HCT116 (cell line): ENCODE measurements at places on chromosomes 6 and 20.

DNA sequence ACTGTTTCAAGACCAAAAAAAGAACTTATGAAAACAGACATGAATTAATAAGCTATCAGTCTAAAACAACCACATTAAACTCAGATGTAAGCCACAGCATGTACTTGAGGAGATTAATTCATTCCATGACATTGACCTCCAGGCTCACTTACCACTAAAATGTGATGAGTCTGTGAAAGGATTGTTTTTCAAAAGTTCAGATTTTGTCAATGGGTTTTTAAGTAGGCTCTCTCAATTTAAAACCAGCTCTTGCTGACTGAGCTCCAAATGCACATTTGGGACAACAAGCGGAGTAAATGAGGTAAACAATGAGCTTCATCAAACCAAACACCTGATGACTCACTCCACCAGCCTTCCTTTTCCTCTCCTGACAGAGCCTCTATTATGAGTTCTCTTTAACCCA lies 197.0 kb downstream of the SIM1 start:
- no peak for DNase-seq

- no peak for DNase-seq
Observed at GRCh38 chr20:48585061-48585870, 242.5 kb downstream of the PREX1 start.

- DNase-seq: no peak
Observed at GRCh38 chr6:24931296-24931695, 4.5 kb downstream of the RIPOR2 start.

DNA sequence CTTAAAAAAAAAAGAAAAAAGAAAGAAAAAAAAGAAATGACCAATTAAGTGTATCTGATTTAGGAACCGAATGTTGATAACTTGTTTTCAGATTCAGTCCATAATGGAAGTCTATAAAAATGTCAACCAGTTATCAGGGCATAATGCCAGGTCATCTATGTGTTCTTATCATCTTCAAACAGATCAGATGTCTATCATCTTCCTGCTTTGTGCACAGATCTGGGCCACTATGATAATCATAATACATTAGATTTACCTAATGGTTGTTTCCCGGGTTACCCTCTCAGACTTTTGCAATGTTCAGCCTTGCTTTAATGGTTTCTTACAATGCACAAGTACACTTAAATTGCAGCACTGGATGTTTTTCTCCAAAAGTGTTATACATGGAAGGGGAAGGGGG lies 100.6 kb downstream of the NKAIN2 start:
- DNase-seq: no peak

DNA sequence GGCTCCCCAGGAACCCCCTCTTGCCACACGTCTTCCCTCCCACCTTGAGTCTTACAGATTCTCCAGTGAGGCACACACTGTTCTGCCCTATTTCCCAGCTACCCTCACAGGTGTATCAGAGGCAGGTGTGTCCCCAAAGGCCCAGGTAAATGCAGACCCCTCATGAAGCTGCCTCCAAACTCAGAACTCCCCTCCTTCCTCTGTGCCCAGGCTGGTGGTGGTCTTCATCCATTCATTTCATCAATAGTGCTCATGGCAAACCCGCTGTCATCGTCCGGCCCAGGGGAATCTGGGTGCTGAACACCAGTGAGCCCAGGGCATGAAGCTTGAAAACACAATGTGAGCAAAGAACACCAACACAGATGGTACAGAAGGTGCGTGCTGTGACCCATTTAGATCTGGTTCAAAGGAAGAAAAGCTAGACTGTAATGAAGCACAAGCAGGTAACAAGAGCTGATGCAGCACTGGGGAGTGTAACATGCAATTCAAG lies 213.1 kb downstream of the SYNDIG1 start:
- DNase-seq: no peak
